ENCODE measurements at places on chromosomes 11 and 22.

GRCh38 chr11:118058311-118059245, 18.3 kb upstream of the TMPRSS4 start:
- DNase-seq: no peak

GRCh38 chr11:6099577-6099976, 7.9 kb upstream of the OR56B4 start:
- DNase-seq: no peak

DNA sequence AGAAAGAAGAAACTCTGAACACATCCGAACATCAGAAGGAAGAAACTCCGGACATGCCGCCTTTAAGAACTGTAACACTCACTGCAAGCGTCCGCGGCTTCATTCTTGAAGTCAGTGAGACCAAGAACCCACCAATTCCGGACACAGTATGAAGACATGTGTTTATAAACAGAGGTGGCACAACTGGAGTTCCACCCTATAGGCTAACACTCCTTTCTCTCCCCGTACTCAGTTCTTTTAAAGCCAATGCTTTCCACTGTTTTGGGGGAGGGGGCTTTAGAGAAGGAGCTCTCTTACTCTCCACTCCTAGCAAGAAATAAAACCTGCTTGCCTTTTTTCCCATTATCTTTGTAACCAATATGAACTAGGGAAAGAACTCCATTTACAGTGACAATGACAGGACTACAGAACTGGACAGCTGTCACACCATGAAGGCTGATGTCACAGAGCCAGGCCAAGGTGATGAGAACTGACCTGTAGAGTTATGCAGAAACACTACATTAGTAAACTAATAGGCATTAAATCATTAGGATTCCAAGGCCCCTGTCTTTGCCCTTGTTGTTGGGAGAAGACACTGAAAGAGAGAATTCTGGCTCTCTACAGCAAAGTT, 733 bp downstream of the TRIM5 start:
- no peak for DNase-seq

- DNase-seq: no peak
Observed at GRCh38 chr22:22810471-22810870, 77.1 kb upstream of the IGLL5 start.

DNA sequence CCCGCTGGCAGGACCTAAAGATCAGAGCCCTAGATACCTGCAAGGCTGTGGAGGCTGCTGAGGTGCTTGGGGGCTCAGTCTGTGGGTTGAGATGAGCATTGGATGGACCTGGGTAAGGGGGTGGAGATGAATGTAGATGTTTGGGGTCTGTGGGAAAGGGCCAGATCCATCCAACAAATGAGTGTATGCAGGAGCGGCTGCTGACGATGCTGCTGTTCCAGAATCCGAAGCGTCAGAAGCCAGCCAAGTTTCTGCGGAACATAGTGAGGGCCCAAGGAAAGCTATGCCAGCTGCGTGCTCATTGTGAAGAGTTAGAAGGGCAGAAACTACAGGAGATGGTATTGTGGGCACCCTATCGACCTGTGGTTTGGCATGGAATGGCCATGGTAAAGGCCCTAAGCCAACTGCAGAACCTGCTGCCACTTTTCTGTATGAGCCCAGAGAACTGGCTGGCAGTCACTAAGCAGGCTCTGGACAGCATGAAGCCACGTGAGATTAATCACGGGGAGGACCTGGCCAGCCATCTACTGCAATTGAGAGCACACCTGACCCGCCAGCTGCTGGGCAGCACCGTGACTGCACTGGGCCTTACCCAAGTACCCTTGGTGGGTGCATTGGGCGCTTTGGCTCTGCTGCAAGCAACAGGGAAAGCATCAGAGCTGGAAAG, 36.6 kb downstream of the RRP8 start:
- no peak for DNase-seq

DNA sequence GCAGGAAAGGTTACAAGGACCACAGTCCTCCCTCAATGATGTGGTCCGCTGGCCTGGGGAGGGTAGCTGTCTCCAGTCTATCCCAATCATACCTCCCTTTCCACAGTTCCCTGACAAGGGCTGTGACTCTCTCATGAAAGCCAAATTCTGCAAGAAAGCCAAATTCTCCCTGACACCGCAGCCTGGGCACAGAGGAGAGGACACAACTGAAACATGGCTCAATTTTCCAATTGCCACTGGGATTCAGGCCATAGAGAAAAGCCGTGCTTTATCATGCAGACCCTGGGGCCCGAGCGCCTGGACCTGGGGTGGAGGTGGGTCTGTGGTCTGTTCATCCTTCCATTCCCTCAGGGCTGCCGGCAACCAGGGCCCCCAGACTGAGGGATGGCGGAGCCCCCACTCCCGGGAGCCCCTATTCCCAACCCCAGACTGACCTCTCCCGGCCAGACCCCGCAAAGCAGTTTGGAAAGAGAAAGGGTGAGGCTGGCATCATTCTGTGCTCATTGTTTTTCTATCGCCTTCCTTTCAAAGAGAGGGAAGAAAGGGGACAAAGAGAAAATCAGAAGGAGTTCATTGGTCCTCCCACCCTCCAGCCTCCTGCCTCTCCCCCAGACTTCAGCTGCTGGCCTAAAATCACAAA, 239.5 kb downstream of the BUD13 start:
- DNase-seq: no peak

- DNase-seq: no peak
Observed at GRCh38 chr22:44453441-44454112, 44.5 kb downstream of the RTL6 start.

DNA sequence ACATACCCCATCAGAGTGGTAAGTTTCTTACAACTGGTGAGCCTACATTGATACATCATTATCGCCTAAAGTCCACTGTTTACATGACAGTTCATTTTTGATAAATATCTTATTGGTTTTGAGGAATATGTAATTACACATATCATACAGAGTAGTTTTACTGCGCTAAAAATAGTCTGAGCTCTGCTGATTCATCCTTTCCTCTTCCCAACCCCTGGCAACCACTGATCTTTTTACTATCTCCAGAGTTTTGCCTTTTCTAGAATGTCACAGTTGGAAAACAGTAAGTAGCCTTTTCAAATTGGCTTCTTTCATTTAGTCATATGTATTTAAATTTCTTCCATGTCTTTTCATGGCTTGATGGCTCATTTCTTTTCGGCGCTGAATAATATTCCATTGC, 112.8 kb downstream of the LARGE1 start:
- DNase-seq: no peak

DNA sequence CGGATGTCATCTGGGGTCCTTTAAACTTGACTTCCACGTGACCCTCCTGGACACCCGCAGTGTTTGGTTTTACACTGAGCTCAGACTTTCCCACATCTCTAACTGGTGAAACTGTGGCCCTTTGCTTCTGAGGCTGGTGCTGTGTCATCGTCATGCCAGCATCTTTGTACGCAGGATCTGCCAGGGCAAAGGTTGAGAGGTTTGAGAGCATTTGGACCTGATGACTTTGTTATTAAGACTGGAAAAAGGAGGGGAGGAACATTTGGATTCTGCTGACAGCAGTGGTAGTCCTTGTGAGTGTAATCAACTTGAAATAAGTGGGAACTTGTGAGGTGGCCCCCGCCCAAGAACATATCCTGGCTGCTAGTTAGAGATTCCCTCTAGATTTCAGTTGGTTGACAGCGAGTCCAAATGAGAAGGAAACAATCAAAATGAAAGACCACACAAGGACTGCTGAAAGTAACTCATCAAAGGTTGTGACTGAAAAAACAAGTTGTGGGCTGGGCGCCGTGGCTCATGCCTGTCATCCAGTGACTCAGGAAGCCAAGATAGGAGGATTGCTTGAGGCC, 102.5 kb downstream of the KIAA1671 start:
- DNase-seq: no peak

- no peak for DNase-seq
Observed at GRCh38 chr22:43188829-43189545, 2.1 kb upstream of the TTLL12 start.

DNA sequence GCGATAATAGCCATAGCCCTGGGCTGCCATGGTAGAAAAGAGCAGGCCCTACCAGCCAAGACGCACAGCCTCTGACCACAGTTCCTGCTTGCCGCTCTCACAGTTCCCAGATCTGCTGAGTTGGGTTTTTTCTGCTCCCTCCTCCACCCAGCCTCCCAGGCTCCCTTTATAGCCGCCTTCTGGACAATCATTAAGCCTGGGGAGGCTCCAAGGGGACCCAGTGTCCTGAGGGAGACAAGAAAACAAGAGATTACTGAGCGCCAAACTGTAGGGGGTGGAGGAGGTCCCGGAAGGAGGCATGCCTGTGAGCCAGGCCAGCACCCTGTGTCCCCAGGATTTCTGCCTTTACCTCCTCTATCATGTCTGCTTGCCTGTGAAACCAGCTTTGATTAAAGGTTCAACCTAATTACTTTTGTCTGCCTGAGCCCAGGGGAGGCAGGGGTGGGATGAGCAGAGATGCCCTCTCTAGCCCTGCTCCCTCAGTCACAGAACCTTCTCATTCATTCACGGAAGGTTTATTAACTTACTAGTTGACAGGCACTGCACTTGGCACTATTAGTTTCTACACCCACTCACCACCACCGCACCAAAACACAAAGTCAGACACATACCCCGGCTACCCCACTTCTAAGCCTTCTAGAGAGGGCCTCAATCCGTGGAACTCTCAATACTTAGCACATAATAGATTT, 1.2 kb downstream of the SLC37A4 start:
- DNase-seq: peak; percentile 6

DNA sequence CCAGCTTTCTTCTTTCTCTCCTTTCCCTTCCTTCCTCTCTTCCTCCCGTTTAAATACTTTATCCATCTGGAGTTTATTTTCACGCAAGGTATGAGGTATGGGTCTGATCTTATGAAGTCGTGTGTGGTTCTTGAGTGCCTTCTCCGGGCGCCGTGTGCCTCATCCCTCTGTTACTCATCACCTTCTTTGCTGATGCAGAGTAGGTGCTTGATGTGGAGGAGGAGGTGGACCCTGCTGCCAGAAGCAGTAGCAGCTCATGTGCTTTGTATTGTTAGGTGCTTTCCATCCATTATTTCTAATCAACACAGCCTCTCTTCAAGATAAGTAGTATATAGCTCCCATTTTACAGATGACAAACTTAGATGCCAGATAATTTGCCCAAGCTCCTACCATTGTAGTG, 47.0 kb downstream of the TNRC6B start:
- DNase-seq: no peak

GRCh38 chr11:130315354-130315970, 745 bp upstream of the ZBTB44 start:
- peak; percentile 36 for DNase-seq

GRCh38 chr11:6482441-6482840, 1.1 kb downstream of the TIMM10B start:
- no peak for DNase-seq

DNA sequence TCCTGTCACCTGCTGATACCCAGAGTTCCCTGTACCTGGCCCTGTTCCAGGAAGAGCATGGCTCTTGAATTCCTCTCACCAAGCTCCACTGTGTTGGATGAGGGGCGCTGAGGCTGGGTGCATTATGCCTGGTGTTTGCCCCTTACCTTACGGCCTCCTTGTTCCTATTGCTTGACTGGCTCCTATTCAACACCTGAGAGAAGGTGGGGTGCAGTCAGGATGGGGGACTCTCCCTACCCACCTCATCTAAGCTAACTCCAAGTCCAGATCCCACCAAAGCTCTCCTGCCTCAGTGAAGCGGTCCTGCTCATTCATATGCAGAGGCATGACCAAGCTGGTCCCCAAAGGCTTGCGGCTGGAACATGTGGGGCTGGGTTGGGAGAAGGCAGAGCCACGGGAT, 35.8 kb upstream of the RIC3 start:
- no peak for DNase-seq

- no peak for DNase-seq
Observed at GRCh38 chr11:45060707-45061106, 85.7 kb upstream of the PRDM11 start.

DNA sequence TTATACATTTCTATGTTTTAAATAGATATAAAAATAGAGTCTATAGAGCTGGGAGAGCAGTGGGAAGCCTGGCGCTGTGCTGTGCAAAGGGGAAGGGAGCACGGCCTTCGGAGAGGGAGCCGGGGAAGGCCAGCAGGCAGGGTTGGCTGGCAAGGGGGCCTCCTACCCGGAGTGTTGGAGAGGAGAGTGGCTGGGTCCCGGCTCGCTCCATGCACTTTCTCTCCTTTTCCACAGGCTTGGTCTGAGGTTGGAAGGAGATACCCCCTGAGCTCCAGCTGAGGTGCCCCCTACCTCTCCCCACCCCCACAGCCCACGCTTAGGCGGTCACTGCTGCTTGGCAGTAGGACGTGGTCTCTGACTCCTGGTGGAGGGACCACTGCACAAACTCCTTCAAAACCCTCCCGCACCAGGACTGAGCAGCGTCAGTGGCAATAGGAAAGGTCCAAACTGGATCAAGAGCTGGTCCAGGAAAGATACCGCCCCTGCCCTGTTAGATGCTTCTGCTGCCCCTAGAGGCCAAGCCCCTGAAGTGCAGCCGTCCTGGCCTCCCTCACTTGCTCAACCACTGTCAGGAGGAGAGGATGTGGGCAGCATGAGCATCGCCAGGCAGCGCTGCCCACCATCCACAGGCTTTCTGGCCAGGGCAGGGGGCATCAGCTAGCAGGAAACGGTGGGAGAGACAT, 52.9 kb downstream of the SYT13 start:
- no peak for DNase-seq

DNA sequence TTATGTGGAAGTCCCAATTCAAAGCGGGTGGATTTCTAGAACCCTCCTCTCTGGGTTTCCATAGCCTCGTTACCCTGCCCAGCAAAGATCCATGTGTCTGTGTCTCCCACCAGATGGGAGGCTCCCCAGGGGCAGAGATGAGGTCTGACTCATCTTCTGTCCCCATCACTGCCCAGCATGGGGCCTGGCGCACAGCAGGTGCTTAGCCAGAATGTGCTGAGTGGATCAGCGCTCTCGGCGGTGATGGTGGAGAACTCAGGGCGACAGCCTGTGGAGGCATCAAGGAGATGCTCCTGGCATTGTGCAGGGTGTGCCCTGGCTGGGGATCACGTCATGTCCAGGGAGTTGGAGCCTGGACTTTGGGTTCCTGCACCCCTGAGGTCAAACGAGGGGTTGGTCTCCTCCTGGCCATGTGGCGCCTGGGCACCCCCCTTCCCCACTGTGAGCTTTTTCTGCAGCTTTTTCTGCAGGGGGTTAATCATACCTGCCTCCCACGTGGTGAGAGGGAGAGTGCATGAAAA, 46.1 kb upstream of the RFPL3 start:
- no peak for DNase-seq

DNA sequence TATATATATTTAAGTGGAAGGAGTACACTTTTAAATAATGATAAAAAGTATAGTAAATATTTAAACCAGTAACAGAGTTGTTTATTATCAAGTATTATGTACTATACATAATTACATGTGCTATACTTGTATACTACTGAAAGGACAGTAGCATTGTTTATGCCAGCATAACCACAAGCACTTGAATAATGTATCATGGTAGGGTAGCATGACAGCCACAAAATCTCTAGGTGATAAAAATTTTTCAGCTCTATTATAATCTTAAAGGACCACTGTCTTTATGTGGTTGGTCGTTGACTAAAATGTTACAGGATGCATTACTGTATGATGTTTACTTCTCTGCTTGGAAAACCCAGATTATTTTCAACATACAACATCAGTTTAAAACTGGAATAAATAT, 349.2 kb downstream of the CASP12 start:
- DNase-seq: no peak

DNA sequence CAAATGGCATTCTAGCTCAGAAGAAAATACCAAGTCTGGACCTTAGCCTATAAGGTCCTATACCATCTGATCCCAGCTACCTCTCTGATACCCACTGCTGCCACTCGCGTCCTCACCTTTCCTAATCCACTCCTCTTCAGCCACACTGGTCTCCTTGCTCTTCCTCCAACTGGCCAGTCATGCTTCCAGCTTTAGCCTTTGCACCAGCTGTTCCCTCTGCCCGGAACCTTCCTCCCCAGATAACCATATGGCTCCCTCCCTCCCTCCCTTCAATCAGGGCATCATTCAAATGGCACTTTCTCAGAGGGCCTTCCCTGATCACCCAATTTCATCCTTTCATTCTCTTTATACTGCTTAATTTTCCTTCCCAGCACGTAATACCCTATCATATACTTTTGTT, 67.9 kb downstream of the KCNC1 start:
- no peak for DNase-seq

Data from C1 segment of cervical spinal cord (tissue), 14 donors.